Bone marrow (tissue), 2 donors: ENCODE measurements at places on chromosomes 7 and 10.

GRCh38 chr10:131871673-131872005 is 29.2 kb upstream of the PPP2R2D start:
- no peak for DNase-seq

DNA sequence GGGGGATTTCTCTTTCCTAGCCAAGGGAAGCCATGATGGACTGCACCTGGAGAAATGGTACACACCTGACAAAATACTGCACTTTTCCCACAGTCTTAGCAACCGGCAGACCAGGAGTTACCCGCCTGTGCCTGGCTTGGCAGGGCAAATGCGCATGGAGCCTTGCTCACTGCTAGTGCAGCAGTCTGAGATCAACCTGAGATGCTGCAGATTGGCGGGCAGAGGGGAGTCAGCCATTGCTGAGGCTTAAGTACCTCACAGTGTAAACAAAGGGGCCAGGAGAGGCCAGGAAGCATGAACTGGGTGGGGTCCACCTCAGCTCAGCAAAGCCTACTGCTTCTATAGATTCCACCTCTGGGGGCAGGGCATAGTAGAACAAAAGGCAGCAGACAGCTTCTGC is 49.4 kb downstream of the OR13A1 start:
- no peak for DNase-seq

- no peak for DNase-seq
Observed at GRCh38 chr7:143388491-143389101, 7.5 kb downstream of the ZYX start.

GRCh38 chr10:113922787-113923570 is 68.5 kb downstream of the NHLRC2 start:
- DNase-seq: no peak
